ENCODE measurements at places on chromosomes 4 and X.

DNA sequence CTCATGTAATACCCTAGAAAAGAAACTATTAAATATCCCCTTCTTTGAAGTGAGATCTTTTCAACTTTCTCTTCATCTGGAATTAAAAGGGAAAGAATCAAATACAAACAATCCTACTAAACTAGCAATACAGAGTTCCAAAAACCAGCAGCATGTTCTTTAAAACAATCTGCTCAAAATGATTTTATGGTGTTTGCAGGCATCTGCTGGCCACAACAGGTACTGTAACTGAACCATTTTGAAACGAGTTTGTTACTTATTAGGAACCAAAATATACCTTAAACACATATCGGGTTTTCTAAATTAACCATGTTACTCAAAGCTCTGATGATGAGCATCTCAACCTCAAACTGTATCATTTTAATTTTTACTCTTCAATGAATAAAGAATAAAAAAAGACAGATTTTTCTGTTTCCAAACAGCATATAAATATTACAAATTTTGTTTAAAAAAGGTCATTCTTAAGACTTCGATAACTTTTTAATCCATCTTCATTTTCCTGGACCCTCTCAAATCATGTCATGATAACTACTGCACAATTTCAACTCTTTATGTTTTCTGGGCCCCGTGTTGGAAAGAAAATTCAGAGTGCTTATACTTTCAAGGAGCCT lies 56.5 kb downstream of the ARAP2 start:
- DNase-seq = no peak

DNA sequence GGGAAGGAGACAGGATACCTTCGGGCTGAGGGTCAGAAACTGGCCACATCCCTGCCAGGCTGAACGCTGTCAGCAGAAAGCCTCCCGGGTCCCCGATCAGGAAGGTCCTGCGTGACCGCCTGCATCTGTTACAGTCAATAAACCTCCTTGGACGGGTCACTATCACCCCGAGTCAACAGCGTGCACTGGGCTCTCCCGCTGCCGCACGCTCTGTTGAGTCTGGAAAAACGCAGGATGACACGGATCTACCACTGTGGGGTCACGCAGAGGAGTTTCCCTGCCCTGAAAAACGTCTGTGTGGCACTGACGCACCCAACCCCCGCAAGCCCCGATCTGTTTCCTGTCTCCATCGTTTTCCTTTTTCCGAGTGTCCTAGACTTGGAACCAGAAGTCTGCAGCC lies 12.1 kb downstream of the PPP2R3B start:
- DNase-seq = no peak

GRCh38 chrX:74344280-74344622 lies 40.3 kb downstream of the ZCCHC13 start:
- no peak for DNase-seq

DNA sequence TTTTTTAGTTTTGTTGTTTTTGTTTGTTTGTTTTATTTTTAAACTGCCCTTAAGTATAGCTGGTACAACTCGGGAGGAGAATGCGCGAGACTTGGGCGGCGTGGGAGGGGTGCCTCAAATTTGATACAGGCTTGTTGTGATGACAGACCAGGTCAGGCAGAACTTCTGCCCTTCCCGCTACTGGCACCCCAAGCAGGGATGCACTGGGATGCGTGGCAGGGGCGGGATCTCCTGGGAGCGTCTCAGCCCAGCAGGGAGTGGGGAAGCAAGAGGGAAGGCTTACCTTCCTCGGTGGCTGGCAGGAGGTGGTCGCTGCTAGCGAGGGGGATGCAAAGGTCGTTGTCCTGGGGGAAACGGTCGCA lies 851 bp downstream of the SFRP2 start:
- no peak for DNase-seq

- DNase-seq = no peak
Measured at GRCh38 chr4:26842911-26843310, 17.7 kb upstream of the STIM2 start.

DNA sequence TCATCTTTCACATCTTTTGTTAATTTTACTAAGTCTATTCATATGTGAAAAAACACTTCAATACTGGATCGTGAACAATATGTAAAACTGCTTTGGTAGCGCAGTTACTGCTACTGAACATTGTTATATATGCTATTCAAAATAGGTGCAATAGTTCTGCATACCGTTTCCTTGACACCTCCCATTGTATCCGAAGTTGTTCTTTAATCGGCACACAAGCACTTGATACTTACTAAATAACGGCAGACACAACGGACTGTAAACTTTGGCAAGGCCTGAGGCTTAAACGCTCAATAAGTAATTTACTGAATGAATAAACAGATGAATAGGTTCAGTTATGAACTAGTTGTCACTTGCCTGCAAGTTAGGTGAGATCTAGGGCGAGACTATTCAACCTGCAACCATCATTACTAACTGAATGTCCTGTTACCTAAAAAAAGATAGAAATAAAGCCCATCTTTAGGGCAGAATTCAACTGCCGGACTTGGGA lies 620 bp downstream of the ANAPC10 start:
- DNase-seq = no peak

DNA sequence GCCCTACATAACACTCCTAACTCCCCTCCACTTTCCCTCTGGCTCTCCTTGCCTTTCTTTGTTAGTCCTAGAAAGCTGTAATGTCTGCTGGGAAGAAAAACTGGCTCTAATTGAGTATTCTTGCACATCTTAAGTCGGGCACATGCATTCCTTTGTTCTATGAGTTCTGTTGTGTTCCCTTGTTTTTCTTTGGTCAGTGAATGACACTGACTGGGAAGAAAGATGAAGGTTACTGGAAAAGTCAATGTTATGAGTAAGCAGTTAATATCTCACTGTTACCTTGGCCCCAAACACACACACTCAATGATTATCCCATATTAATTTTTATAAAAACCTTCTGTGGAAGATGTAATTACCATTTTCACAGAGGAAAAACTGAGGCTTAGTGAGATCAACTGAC lies 215.9 kb downstream of the SOWAHB start:
- no peak for DNase-seq

DNA sequence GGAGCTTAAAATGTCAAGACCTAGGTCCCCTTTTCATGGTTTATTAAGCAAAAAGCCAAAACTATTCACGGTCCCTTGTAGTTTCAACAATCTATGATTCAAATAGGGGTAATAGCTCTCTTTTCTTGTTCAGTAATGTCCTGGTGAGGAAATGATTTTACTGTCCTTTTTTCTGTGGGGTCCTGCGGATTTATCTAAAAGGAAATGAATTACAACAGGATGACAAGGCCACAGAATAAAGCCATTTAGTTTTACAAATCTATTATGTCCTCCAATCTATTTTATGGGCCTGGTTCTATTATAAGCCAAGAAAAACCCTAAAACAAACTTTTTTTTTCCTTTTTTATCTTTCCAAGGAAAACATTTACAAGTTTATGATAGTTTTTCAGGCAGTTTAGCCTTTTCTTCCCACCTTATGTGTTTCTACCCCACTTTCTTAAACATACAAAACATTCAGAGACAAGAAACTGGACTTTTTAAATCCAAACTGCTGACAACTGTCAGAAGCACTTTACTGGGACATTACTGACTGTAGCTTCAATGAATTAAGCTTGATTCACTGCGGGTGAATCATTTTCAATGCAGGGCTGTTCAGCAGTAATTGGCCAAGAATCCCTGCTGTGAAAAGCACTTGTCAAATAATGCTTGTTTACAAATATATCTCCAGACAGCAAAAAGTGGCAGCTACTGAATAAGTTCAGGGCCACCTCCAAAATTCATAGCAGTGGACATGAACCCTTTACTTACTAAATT lies 4.3 kb downstream of the EPHA5 start:
- DNase-seq = no peak

- DNase-seq = no peak
Measured at GRCh38 chr4:93061826-93062225, 758.1 kb downstream of the GRID2 start.

- peak; percentile 0 for DNase-seq
Measured at GRCh38 chrX:149286940-149287349, 218.2 kb downstream of the IDS start.

DNA sequence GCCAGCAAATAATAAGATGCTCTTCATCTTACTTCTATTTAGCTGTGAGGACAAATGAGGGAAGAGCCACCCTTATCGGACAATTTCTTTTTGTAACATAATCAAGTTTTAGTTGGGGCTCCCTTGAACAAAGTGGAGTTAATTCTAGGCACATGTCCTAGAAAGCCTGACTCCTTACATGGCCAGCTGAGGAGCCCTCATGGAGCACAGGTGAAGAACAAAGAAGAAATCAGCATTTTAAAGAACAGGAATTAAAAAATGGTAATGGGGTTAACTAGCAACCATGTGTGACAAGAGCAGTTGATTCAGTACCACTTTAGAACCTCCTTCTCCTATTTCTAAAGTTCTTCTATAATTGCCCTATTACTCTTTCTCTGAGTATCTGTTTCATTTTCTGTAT lies 15.9 kb downstream of the GPR82 start:
- no peak for DNase-seq
